ENCODE measurements at places on chromosomes 5 and 9.
A peak's percentile ranks its signal among the peaks of the same experiment; 100 is the strongest.

DNA sequence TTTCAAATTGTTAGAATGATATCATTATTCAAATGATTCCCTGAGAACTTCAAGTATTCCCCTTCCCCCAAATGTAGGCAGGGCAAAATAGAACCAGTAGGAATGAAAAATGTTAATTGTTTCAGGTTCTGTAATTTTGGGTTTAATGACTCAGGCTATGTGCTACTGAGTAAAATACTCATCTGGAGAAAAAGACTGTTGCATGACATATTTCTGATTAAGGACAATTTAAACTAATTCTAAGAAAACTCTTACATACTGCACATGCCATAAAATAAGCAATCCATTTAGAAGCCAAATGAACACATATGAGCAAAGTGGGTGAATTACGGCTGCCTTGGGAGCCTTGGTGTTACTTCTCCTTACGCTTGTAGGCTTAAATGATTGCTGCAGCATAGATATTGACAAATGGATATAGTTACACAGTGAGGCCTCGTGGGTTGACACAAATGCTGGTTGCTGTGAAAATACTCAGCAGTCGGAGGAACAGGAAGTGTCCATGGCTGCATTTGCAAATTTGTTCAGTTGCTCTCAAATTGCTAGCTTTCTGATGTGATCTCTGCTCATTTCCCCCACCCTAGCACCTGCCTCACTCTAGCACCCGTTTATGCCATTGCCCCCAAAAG lies 174.9 kb upstream of the DMAC1 start:
- no peak for DNase-seq

DNA sequence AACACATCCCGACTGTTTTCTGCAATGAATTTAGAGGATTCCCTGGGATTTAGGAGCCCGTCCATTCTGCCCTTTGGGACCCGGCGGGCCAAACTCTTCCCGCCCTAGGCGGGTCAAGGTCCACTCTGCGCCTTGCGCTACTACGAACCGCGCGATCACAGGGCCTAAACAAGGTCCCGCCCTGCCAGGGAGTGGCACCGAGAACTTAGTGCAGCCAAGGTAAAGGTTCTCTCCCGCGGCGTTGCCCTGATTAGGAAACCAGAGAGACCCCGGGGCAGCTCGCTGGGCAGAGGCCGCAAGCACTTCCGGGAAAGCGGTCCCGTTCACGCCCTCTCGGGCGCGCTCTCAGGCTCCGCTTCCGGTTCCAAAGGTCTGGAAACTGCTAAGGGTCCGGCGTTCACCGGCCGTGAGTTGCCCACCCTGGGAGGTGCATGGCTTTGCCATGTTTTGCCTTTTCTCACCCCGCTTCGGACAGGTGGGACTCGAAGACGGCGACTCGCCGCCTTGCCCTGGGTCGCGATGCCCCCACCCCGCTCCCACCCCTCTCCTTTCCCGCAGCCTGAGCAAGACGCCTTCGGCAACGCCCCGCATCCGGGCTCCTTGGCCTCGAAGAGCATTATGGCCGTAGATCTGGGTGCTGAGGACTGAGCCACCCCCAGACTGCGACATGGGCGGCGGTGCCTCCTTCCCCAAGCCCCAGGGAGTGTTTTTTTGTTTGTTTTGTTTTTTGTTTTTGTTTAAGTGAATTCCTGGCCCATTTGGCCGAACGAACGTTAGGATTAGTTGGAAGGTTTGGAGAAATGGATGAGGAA lies 23.4 kb downstream of the HNRNPK start:
- no peak for DNase-seq

- DNase-seq: no peak
Measured at GRCh38 chr9:17795744-17796143, 216.9 kb downstream of the SH3GL2 start.

- peak; percentile 77 for DNase-seq
Measured at GRCh38 chr5:93076096-93076495, 504.9 kb downstream of the NR2F1-AS1 start.

DNA sequence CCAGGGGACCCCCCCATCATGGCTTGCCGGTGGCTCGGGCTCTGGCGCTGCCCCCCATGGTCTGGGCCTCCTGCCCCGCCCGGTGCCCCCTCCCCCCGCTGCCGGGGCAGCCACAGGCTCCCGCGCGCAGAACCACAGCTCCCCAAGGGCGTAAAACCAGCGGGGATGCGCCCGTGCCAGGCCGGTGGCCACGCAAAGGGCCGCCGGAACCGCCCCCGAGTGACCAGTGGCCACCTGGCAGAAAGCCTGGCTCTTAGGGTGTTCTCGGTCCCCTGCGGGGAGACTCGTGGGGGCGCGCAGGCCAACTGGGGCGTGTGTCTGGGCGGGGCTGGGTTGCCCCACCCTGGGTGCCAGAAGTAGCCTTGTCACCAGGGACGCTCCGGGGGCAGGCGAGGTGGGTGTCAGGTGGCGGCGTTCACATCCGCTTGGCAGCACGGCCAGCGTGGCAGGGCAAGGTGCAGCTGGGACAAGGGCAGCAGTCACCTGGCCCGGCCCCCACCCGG lies 515 bp upstream of the AGPAT2 start:
- DNase-seq: no peak

DNA sequence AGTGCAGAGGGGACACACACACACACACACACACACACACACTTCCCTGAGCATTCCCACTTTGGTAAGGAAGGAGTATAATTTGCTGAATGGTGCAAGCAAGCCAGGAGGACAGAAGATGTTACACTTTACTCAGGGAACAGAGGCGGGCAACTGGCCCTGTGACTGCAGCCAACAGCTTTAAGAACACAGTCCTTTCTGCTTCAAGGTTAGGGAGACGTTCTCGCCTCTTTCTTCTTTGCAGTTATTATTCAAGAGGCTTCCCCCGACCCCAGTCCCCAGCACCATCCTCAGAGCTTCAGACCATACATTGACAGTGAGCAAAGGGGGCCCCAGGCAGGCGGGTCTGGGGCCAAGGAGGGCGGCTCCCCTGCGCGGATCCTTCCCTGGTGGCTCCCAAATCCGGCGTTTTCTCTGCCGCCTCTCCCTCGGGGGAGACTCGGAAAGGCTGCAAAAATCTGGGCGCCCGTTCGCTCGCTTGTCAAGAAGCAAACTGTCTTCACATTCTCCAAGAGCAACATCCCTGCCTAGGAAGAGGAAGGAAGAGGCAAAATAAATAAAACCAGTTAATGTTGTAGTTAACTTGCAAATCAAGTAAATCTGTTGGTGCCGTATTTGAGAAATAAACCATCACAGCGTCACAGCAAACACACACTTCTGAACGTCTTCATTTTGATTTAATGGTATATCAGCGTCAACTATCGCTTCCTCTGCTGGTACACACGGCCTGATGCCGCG lies 3.8 kb upstream of the LHX2 start:
- DNase-seq: no peak

DNA sequence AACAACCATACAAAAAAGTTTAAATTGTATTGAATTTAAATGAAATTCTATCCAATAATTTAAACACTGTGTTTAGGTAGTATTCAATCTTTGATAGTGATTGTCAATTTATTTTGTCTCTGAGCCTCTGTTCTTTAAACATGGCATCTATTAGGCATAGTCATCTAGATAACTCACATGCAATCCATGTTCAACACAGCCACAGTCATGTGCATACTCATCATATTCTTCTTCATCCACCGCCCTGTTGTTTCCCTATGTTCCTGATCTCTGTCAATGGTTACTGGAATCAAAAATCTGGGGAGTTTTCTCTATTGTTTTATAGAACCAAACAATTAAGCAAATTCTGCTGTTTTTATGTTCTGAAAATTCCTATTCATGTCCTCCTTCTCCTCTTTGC lies 521.1 kb upstream of the DAB2 start:
- no peak for DNase-seq

DNA sequence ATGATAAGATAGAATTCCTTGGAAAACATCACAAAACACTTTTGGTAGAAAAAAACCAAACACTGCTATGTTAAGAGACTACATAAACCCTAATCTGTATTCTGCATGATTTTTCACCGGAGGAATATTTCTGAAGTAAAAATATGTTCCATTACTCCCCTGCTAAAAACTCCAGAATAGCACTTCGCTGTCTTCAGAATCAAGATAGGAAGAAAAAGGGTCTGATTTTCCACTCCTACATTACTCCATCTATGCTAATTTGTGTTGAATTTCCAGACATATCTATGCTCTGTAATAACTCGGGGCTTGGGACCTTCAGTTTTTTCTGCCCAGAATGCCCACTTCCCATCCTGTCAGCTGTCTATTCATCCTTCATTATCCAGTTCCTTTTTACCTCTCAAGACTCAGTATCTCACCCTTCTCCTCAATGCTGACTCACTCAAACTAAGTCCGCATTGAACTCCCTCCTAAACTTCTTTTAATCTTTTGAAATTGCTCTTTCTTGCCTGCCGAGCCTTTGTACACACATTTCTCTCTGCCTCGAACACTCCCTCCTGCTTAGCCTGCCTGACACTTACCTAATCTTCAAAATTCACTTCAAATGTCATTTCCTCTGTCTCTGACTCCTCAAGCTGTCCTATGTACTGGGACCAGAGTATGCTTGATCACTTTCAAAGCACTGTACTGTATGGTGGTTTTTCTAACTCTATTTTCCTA lies 171.0 kb downstream of the ARRDC3 start:
- peak; percentile 30 for DNase-seq

DNA sequence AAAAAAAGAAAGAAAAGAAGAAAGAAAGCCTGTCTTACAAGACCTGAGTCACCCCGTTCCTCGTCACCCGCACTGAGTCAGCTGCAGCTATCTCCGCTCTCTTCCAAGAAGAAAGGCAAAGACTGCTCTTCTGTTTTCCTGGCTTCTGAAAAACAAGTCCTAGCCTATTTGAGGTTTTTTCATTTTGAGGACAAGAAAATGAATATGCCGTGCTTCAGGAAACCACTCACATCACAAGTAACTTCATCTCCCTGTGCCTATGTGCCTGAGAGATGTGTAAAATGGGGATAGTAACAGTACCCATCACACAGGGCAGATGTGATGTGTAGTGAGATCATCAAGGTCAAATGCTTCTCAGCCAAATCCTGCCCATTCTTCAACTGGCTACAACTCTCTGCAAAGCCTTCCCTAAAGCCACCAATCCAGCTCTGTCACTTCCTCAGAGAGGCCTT lies 78.4 kb downstream of the GLDC start:
- peak; percentile 97 for DNase-seq

GRCh38 chr9:109475526-109475925 lies 22.6 kb downstream of the PTPN3 start:
- no peak for DNase-seq

Data from IMR-90 (cell line).